NCI-H1436 (cell line): ENCODE measurements at places on chromosomes 12 and 14.

DNA sequence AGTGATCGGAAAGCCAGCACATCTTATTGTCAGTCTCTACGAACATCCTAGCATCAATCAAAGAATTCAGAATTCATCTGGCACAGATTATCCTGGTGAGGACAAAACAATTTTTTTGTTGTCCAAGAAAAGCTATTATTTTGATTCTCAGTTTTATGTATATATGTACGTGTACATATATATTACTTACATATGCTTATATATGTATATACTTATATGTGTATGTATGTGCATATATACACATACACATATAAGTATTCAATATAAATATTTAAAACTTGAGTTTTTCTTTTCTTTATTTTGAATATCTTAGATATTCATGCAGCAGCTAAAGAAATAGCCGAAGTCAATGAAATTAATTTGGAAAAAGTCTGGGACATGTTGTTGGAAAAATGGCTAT, 77.9 kb downstream of the KNTC1 start:
- DNase-seq: no peak

- no peak for DNase-seq
These were observed 33.2 kb downstream of the KCNMB4 start for GRCh38 chr12:70399311-70399710.

DNA sequence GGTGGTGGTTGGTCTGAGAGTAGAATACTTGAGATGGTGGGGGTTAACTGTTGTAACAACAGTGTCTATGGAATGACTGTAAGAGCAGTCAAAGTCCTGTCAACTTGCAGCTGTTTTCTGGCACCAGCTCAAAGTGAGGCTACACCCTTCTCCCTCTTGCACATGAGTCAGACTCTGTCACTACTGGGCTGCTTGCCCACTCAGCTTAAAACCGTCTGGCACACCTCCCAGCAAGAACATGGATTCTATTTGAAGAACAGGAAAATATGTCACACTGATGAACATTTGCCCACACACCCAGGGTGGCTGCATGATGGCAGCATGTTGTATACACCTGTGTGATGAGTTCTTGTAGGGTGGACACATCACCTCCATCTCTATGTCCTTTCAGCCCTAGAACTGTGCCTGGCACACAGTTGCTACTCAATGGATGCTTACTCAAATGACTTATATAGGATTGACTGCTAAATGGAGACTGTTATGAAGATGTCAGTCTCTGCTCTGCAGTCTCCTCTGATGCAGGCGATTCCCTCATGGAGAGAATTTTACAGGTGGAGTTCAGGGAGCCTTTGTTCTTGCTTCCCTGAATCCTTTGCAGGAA, 19.3 kb upstream of the SERPINA6 start:
- no peak for DNase-seq

DNA sequence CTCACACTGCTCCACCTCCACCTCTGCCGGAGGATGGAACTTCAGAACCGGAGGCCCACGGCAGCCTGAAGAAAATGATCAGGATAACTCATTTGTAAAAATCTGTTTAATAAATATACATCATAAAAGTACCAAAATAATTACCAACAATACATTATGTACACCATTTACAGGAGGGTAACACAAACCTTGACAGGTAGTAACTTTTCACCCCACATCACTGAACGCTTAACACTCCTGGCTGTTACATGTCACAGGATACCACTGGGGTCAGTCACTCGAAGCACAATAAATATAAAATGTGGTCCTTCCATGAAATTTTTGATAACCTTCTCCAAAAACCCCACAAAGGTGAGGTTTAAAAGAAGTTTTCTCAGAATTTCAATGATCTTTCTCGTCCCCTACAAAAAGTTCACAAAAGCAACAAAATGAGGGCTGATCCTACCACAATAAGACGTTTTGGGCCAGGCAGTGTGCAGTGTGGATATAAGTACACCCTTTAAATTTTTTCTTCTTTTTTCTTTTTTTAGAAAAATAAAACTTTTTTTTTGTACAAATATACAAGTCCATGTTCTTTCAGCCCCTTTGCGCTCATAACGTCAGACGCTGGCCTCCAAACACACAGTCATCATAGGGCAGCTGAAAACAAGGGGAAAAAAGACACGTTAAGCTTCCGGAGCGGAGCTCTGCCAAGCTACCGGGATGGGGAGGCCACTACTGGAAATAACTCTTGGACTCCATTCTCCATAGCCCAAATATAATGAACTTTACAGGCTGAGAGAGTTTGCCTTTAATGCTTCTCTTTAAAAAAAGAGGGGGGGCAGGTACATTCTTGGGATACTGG, 2.9 kb downstream of the NFKBIA start:
- no peak for DNase-seq

GRCh38 chr12:20212658-20213555, 155.4 kb upstream of the PDE3A start:
- DNase-seq: peak; percentile 56

GRCh38 chr12:96240656-96241055, 46.5 kb downstream of the ELK3 start:
- DNase-seq: no peak

GRCh38 chr12:8475508-8476203, 19.9 kb downstream of the CLEC6A start:
- no peak for DNase-seq

- DNase-seq: no peak
These were observed 3.1 kb downstream of the MAP3K12 start for GRCh38 chr12:53495903-53496751.

DNA sequence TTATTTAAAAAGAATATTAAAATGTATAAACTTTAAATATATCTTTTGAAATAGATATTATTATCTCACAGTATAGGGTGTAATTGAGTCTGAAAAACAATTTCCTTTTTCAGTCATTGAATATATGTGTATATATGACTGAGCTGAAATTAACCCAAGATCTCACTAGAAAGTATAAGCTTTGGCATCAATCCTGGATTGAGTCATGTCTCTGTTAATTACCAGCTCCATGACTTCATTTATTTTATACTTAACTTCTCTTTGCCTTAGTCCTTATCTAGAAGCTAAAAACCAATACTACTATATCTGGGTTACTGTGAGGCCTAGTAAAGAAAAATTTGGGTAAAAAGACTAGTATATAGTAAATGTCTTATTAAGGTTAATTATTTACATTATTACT, 1020.3 kb downstream of the LRFN5 start:
- no peak for DNase-seq

DNA sequence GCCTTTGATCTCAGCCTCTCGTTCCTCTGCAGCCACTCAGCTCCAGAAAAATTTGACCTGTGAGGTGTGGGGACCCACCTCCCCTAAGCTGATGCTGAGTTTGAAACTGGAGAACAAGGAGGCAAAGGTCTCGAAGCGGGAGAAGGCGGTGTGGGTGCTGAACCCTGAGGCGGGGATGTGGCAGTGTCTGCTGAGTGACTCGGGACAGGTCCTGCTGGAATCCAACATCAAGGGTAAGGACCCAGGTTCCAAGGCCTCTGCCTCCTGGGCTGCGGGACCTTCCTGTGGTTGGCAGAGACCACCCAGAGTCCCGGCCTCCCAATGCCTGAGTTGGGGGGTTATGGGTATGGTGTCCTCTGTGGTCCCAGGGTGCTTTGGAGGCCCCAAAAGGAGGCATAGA, 4.5 kb upstream of the GPR162 start:
- DNase-seq: no peak

DNA sequence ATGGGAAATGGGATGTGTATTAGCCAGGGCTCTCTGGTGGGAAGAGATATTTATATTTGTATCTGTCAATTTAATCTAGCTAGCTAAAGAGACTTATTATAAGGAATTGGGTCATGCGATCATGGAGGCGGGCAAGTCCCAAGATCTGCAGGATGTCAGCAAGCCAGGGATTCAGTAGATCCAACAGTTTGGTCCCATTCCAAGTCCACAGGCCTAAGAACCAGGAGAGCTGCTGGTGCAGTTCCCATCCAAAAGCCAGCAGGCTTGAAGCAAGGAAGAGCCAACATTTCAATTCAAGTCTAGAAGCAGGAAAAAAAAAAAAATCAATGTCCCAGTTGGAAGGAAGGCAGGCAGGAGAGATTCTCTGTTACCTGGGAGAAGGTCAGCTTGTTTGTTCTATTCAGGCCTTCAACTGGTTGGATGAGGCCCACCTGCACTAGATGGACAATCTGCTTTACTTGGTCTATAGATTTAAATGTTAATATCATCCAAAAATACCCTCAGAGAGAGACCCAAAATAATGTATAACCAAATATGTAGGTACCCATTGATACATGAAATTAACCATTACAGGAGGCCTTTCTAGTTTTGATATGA, 60.7 kb upstream of the BCAT1 start:
- no peak for DNase-seq

GRCh38 chr12:70772836-70773235, 135.6 kb upstream of the PTPRB start:
- no peak for DNase-seq

DNA sequence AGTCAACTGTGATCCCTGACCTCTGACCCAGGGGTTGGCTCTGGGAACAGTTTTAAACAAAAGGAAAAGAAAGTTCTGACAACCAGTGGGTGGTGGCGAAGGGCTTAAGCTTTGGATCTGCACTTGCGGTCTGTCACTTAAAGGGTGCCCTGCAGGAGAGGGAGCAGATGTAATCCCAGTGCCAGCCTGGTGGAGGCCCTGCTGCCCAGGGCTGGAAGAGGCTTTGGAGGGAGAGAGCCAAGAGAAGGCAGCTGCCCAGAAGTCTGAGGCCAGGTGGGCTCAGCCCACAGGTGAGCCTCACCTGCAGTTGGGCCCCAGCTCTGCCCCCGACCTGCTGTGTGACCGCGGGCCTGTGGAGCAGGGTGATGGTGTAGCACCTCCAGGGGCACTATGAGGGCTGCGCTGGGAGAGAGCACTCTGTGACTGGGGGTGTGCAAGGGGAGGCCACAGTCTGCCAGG, 19.1 kb downstream of the SH2B3 start:
- no peak for DNase-seq

- no peak for DNase-seq
These were observed 143.6 kb upstream of the SLC16A7 start for GRCh38 chr12:59452259-59452658.

- no peak for DNase-seq
These were observed 178.8 kb upstream of the MYL2 start for GRCh38 chr12:111099186-111099585.

- no peak for DNase-seq
These were observed 9.0 kb downstream of the SCARB1 start for GRCh38 chr12:124854637-124855184.

DNA sequence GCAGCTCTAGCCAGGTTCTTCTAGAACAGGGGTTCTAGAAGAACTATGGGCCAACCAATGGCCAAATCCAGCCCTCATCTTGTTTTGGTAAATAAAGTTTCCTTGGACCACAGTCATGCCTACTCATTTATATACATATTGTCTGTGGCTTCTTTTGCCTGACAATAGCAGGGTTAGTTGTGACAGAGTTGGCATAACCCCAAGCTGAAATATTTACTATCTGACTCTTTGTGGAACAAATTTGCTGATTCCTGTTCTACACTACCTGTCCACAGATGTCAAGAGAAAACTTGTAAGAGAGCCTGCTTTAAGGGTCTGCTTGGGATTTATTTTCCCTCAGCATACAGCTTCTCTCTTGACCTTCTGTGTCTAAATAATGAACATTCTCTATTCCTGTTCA, 289.0 kb downstream of the KSR2 start:
- no peak for DNase-seq

DNA sequence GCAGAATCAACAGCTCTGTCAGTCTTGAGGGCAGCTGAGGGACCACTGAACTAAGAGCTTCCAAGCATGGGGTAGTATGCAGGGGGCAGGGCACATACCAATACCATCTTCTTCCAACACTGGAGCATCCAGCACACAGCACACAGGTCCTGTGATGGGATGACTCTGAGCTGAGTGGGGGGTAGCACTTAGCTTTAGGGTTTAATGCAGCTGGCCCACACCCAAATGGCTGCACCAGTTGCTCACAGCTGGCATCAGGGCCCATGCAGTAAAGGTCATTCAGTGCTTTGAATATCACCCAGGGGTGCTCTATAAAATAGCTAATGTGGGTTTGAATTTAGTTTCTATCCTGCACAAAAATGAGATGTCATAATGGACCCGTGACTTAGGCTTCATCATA, 1.7 kb downstream of the FAM186B start:
- DNase-seq: no peak

- DNase-seq: no peak
These were observed 368.4 kb downstream of the ATP23 start for GRCh38 chr12:58309806-58310205.

DNA sequence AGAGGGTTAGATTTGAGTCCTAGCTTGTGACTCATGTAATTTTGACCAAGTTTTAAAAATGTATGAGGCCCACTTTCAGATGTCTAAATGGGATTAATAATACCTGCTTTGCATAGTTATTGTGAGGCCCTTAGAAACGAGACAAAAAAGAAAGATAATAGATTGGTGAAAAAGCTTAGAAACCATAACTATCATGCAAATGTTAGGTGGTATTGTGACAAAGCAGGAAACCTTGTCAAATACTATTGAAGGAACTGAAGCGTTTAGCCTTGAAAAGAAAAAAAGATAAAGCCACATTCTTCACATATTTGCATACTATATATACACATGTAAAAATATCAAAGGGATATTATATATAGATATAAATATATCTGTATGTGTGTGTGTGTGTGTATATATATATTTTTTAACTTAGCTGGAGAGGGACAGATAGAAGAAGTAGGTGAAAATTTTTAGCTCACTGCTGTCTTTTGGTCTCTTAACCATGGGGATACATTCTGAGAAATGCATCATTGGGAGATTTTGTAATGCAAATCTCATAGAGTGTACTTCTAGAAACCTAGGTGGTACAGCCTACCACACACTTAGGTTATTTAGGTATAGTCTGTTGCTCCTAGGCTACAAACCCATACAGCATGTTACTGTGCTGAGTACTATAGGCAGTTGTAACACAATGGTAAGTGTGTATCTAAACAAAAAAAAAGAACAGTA, 270.3 kb downstream of the CCDC91 start:
- DNase-seq: no peak

- DNase-seq: no peak
These were observed 19.8 kb downstream of the ACAD10 start for GRCh38 chr12:111705672-111706071.

GRCh38 chr12:31591380-31591901, 505 bp upstream of the DENND5B start:
- no peak for DNase-seq

GRCh38 chr12:28097221-28097620, 93.0 kb upstream of the CCDC91 start:
- DNase-seq: no peak

DNA sequence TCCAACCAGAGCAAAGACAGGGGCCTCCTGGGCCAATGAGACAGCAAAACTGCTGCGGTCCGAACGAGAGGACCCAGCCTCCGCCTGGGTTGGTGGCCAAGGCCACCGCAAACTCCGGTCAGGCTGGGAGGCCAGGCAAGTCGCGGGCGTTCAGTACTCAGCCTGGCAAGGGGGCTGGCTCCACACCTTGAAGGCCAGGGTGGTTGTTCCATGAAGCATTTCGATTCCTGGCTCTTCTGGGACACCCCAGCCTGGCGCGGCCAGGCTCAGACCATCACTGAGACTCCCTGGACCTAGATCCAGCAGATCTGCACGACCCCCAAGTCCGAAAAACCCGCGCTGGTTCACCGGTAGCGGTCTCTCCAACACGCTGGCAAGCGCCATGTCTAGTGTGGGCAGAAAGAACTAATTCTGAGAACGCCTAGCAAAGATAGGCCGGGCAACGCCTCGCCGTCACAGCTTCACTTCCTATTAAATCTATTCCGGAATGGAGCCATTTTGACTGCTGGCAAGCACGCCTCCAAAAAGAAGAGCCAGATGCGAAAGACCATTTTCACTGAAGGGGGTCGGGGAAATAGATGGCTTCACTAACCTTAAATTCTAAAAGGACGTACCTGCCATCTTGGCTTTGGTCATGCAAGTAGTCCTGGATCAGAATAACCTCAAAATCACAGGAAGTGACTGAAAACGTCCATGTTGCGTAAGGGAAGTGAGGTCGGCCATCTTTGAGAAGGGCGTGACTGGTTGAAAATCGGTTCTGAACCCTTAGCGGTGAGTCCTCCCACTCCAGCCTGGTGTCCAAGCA, at the start of gene PSMB5:
Gene PSMB5 (minus strand): TSS at position 403 of the 805 bp plus-strand sequence. CDS start 19 bp downstream, at position 384.
- DNase-seq: no peak
